AG04450 (cell line): ENCODE measurements at places on chromosomes 13 and 19. TPM values are rescaled to one million over a fixed set of nuclear protein-coding genes. Genes with fewer than 3 reads are reported as not detected.

GRCh38 chr13:49791711-49792549 is 552 bp downstream of the KPNA3 start:
- DNase-seq = no peak

DNA sequence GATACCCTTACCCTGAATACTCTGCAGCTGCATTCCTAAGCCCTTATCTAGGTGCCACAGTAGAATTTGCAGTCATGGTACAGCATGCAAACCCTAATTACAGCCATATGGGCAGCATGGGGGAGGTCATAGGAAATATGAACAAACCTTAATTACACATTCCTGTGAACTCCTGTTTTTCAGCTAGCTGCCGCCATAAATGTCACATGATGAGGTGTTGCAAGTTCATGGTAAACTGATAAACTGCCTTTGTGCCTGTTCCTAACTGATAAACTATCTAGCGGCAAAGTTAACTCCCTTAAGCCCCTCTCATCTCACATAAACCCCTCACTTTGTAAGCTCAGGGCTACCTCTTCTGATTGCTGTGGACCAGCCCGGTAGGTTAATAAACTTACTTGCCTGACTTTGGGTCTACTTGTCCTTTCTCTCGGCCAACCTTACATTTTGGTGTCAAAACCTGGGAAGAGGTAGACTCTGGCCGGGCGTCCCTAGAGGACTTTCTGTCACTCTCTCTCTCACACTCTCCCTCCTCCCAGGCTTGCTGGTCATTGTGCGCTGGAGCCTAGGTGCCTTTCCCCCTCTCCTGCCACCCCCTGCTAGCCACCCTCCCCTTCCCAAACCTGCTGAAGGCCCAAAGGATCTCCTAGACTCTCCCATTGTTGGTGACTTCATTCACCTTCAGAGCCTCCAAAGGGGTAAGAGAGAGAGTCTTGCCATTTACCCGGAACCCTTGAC is 43.3 kb downstream of the ZNF93 start:
- DNase-seq = no peak

- no peak for DNase-seq
Measured at GRCh38 chr13:95185851-95186250, 115.4 kb downstream of the ABCC4 start.

DNA sequence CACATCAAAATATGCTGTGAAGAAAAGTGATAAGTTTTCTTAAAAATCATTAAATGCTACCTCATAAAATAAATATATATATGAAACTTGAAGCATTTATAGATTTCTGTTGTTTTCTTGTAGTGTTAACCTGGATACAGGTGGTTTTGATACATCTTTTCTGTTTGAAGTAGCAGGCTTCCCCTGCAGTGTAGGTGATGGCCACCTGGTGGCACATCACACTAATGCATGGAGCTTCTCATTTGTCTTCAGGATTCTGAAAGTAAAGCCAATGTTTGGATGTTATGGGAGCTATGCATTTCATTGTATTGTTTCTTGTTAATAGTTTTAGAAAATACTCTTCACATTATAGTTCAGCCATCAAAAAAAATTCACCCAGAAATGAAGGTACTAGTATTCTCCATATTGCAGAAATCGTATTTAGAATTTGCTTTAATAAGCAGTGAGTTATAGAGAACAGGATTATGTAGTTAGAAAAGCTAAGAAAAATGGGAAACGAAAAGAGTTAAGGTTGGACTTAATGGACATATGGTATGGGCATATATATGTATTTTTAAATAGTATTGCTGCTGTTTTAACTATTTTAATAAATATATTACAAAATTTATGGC is 18.7 kb downstream of the GPR180 start:
- DNase-seq = no peak

GRCh38 chr19:38162094-38162493 is 61.9 kb downstream of the DPF1 start:
- DNase-seq = no peak

- no peak for DNase-seq
Measured at GRCh38 chr19:10501971-10502523, 1.1 kb downstream of the KEAP1 start.

Gene SYT5
- 0.06 and 0.15 TPM in 2 replicates for polyA plus RNA-seq

Gene WDR87
- polyA plus RNA-seq = not detected in 2 replicates
